ENCODE measurements at places on chromosomes 12 and 14. TPM values are rescaled to one million over a fixed set of nuclear protein-coding genes. Genes with fewer than 3 reads are reported as not detected.

RNASE2 gene
- not detected for total RNA-seq

ANKS1B gene
- total RNA-seq: 0.52 TPM

AMDHD1 gene
- 0.09 TPM for total RNA-seq

C12orf54 gene
- not detected for total RNA-seq

RNASE1 gene
- not detected for total RNA-seq

ANKRD33 gene
- 0.16 TPM for total RNA-seq

OR6C74 gene
- total RNA-seq: not detected

SPX gene
- total RNA-seq: 0.63 TPM

MPHOSPH9 gene
- total RNA-seq: 24.8 TPM

CYP27B1 gene
- total RNA-seq: 0.26 TPM

SPRYD4 gene
- total RNA-seq: 1.6 TPM

OR6C2 gene
- total RNA-seq: not detected

RAD9B gene
- total RNA-seq: 0.69 TPM

NELL2 gene
- not detected for total RNA-seq

RND1 gene
- total RNA-seq: 0.26 TPM

CLEC2B gene
- 20.8 TPM for total RNA-seq

MAP3K9 gene
- total RNA-seq: 0.09 TPM

CELA1 gene
- total RNA-seq: not detected

SELPLG gene
- total RNA-seq: 1.5 TPM

EIF2S3B gene
- total RNA-seq: 0.34 TPM

TAS2R42 gene
- total RNA-seq: not detected

TMEM229B gene
- 0.60 TPM for total RNA-seq

TBX5 gene
- 10.2 TPM for total RNA-seq

CLEC14A gene
- total RNA-seq: 1.1 TPM

CRADD gene
- 10.5 TPM for total RNA-seq

E2F7 gene
- total RNA-seq: 1.6 TPM

TMEM119 gene
- 211 TPM for total RNA-seq

SLC5A8 gene
- total RNA-seq: not detected

ASIC1 gene
- total RNA-seq: 3.7 TPM

Measured in bronchial smooth muscle cell (primary cell).